ENCODE measurements at places on chromosomes 2 and 18. TPM values are rescaled to one million over a fixed set of nuclear protein-coding genes. Genes with fewer than 3 reads are reported as not detected.

Gene IL1RN
- 0.85 TPM for total RNA-seq

GRCh38 chr18:48931680-48932461, 18.9 kb downstream of the SMAD7 start:
- DNase-seq, result peak; percentile 72

Gene UGT1A3
- not detected for total RNA-seq

DNA sequence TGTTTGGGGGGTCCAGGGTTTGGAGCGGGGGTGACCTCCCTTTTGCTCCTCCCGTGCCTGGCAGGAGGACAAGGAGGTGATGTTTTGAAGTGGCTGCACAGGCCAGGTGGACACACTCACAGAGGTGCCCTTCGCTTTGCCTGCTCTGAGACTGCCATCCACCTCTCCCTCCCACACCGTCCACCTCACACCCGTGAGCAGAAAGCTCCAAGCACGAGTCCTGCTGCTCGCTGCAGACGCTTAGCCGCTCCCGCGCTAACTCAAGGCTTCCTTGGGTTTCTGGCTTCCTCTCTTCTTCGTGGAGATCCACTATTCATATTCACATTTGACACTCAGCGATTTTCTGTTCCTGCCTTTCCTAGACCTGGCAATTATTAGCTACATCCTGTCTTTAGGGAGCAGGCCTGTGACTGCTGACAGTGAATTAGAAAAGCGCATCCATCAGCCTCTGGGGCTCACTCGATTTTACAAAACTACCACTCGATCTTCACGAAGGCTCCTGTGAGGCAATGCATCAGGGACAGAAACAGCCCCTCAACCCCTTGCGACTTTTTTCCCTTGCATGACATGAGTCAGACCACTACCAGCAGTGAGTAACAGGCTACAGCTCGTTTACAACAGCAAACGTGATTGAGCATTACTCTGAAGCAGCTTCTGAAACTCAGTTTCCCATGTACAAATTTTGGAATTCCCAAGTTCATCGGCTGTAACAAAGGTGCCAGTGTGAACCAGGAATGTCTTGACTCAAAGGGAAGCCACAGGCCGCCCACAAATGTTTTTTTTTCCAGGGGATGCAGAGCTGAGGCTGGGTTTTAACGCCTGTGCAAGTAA, 238.7 kb upstream of the SOX11 start:
- DNase-seq, result no peak

- DNase-seq, result peak; percentile 63
Observed at GRCh38 chr2:239257511-239257937, 143.3 kb downstream of the HDAC4 start.

- no peak for DNase-seq
Observed at GRCh38 chr2:10571057-10571456, 118.7 kb downstream of the NOL10 start.

GRCh38 chr2:218645126-218645525, 14.3 kb downstream of the ZNF142 start:
- no peak for DNase-seq

Gene POTEC
- not detected for total RNA-seq

DNA sequence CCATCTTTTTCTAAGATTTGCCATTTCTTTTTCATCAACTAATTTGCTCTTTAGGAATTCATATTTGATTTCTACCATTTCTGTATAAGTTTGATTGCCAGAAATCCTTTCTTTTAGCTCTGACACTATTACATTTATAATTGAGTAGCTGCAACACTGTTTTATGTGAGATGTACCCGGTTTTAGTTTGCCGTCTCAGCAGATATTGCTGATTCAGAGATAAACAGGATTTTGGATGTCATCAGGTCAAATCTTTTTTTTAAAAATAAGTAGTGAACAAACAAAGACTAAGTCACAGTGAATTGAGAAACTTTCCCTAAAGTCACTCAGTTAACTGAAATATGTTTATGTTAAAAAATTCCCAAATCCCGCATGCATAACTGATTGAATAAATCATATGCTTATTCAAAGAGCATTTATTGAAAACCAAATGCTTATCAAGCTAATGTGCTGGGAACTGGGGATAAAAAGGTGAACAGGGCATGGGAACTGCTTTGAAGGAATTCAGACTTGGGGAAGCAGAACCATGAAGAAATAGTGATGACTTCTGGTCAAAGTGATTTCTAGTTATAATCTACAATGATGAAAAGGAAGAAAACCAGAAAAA, 19.5 kb upstream of the CCDC102B start:
- no peak for DNase-seq

Gene SERPINB11
- not detected for total RNA-seq

DNA sequence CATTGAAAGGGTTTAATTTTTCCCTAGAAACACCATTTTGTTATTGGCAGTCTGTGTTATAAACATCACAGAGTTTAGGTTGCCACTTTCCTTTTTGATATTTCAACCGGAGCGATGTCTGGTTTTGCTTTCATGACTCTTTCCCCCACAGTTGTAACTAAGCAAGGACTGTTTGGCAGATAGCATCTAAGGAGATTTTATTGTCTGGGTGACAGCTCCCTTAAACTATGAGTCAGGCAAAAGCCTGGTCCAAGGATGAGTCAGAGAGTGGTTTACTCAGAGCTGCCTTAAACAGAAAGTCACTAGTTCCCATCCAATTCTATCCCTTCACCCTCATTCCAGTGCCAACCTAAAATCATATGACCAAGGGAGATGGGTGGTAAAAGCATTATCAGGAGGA, 341.6 kb upstream of the VWC2L start:
- DNase-seq, result peak; percentile 4

DNA sequence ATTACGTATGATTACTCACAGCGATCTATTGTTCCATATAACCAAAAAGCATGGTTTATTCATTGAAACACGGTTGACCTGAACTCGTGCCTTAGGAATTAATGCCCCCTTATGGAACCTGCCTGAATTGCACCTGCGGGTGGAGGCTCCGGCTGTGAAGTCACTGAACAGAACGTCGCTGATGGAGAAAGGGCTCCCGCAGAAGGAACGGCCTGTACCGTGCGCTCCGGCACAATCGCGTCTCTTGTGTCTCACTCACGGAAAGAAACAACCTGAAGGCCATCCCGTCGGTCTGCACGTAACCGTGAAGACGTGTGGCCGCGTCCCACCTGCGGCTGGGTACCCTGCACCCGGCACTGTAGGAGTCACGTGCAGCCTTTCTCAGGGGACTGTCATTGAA, 133.1 kb downstream of the NFATC1 start:
- peak; percentile 83 for DNase-seq

GRCh38 chr2:113257516-113258264, 21.0 kb downstream of the PAX8 start:
- no peak for DNase-seq

DNA sequence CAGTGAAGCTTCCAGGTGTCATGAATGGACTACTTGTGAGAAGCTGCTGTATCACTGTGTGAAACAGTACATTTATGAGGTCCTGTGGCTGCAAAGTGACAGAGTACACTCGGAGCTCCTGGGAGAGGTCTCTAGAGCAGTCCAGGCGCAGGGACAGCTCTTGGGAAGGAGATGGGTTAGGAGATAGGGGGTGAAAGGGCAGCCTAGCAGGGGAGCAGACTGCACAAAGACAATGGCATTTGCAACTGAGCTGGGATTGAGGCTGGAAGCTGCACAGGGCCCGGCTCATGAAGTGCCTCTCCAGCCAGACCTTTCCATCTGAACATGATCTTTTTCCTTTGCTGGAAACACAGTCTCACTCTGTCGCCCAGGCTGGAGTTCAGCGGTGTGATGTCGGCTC, 83.6 kb downstream of the RHOB start:
- no peak for DNase-seq

Gene LCT
- total RNA-seq, result 0.29 TPM

DNA sequence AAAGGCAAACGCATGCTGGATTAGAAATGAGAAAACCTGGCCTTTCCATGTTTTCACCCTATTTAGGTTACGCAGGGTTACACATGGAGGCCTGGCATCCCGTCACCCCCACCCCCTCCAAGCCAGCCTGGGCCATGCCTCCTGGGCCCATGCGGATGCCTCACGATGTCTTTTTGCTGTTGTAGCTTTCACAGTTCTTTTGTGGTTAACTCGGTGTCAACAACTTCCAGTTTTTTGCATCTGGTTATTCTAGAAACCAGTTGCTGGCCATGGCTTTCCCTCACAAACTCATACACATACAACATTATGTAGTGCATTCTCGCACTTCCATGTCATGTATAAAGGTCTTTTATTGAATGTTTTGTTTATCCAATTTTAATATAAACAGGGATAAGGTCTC, 204.9 kb upstream of the PXDN start:
- DNase-seq, result no peak

DNA sequence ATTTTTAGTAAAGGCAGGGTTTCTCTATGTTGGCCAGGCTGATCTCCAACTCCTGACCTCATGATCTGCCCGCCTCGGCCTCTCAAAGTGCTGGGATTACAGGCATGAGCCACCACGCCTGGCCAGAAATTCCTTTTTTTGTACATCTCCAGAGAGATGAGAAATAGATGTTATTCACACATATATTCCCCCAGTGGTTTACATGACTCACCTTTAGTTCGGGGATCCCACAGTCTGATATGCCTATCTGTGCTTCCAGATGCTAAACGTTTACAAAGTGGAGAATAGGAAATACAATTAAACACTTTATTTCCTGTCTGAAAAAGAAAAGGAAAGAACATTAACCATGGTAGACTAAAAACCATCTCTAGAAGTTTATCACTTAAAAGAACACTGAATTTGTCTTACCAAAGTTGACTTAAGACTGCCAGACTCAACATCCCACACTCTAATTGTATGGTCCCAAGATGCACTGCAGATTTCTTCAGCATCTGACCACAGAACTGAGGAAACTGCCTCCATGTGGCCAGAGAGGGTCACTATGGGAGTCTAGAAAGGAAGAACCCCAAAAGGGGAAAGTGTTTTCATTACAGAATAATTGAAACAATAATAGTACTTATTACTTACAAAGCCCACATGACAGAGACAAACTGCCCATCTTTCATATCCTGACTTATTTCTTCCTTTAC, 12.6 kb upstream of the ICA1L start:
- no peak for DNase-seq

Gene SERPINB7
- total RNA-seq, result not detected

GRCh38 chr2:215967590-215968378, 45.6 kb downstream of the MREG start:
- peak; percentile 10 for DNase-seq

DNA sequence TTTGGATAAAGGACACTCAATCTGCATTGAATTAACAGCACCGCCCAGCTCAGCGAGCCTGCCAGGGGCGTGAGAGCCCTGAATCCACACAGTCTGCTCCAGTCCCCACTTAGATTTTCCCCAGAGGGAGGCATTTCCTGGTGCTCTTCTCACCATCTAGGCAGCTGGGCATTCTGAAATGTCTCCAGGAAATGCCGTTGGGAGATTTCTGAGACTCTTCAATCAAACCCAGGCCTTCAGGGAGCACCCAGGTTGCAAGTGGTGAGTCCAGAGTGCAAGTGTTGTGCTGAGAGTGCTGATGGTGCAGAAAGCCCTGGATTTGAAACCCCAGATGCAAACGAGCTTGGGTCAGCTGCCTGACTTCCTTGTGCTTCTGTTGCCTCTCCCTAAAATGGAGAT, 23.4 kb upstream of the TMEM37 start:
- no peak for DNase-seq

DNA sequence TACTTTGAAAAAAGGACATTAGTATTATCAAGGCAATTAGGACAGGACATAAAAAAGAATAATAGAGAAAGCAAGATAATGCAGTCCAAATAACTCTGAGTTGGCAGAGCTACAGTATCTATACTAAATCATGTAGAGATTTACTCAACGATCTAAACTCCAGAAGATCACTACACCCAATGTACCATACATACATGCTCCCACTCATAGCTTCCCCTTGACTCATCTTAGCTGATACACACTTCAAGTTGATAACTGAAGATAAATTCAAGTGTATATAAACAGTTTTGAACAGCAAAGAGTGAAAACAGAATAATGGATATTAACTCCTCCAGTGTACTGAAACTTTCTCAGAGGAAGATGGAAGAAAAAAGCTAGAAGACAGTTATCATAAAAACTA, 78.5 kb downstream of the SESTD1 start:
- no peak for DNase-seq

DNA sequence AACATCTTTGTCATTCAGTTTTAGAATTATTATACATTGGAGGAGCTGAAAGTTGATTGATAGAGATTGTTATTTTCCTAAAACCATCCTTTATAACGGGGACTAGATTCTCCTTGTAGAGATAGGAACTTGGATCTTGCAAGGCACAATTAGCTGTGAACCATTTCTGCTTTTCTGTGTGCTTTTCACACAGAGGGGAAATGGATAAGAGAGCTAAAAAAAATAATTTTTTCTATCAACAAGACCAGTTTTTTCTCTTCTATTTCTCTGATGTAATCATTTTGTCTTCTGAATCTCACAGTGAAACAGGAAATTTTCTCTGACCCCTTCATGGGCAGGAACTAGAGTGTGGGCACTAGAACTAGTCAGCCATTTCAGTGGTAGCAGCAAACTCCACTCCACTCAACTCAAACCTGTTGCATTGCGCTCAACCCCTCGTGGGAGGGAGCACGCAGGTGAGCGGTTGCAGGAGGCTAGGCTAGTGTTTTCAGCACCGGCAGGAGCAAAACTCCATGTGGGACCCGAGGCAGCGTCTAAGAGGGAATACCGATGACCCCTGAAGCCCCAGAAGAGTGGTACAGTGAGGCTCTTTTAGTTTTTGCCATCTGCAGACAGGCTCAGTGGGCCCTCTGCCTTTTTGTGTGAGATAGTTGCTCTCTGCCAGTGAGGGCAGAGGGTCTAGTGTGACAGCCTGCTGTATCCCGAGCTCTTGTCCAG, 24.0 kb upstream of the SLC39A10 start:
- DNase-seq, result no peak

DNA sequence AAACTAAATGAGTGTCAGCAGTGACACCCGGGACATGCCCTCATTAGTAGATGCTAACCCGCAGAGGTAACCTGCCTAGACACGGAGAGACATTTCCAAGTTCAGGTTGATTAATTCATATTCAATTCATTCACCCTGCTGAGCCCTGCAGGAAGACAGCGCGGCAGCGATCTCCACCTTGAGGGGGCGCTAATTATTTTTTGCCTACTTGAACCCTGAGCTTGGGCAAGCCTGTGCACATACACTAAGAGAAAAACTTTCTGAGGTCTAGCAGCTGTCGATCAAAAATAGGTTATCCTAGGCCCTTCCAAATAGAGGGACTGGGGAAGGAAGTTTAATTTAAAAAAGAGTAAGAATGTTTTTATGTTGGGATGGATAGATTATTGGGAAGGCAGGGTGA, 1.3 kb upstream of the LYPD6 start:
- no peak for DNase-seq

Gene GPR39
- total RNA-seq, result not detected

DNA sequence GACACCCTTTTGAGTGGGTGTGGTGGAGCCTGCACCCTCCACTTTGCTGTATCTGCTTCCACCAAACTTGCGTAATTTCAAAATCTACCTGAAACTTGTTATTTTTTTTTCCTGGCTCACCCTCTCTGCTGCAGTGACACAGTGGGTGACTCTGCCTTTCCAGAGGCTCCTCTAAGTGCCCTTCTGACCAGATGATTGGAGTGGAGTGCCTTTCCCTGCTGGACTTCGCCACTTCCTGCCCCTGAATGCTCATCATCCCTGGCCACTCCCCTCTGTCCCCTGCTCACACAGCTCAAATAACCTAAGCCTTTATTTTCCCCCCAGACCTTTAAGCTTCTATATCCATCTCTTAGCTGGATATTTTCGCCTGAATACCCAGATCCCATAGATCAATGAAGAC, 777.5 kb upstream of the ID2 start:
- no peak for DNase-seq

- DNase-seq, result no peak
Observed at GRCh38 chr2:175929850-175930249, 72.2 kb downstream of the LNPK start.

All from activated CD8-positive, alpha-beta T cell treated with anti-CD3 and anti-CD28 coated beads for 36 hours (primary cell).